T47D (cell line): ENCODE measurements at places on chromosomes 12 and 14.

GRCh38 chr12:94149119-94149780, 873 bp downstream of the PLXNC1 start:
- DNase-seq: peak; percentile 31

GRCh38 chr14:33465846-33466700, 484.8 kb downstream of the EGLN3 start:
- no peak for DNase-seq

- DNase-seq: no peak
Measured at GRCh38 chr12:104569346-104570173, 112.8 kb downstream of the CHST11 start.

GRCh38 chr14:74064426-74064825, 19.8 kb downstream of the ALDH6A1 start:
- no peak for DNase-seq

DNA sequence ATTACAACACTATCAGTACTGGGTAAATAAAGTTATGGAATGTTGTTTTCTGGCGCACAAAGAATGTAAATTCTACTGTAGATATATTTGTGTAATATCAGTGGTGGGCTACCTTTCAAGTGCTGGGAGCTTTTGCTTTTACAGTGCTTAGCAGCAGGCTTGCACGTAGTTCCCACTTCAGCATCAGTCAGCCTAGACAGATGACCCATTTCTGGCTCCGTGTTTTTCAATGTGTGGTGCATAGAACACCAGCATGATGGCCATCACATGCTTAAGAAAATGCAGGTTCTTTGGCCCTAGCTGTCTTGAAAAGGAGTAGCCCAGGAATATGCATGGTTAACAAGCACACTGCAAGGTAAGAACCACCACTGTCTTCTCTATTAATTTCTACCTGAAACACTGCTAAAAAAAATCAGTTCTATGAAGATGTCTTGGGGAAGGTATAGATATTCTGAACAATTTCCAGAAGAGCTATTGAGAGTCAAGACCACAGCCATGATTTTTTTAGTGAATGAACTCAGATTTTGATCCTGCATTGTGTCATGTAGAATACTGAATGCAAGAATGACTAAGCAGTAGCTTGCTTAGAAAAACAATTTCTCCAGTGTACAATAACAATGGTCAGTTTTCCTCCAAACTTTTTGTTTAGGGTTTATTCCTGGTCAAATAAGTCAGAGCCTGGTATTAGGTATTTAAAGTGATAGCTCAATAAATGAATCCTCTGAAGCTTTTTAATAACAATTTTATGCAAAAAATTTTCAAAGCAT, 195.7 kb downstream of the AKAP6 start:
- DNase-seq: no peak

DNA sequence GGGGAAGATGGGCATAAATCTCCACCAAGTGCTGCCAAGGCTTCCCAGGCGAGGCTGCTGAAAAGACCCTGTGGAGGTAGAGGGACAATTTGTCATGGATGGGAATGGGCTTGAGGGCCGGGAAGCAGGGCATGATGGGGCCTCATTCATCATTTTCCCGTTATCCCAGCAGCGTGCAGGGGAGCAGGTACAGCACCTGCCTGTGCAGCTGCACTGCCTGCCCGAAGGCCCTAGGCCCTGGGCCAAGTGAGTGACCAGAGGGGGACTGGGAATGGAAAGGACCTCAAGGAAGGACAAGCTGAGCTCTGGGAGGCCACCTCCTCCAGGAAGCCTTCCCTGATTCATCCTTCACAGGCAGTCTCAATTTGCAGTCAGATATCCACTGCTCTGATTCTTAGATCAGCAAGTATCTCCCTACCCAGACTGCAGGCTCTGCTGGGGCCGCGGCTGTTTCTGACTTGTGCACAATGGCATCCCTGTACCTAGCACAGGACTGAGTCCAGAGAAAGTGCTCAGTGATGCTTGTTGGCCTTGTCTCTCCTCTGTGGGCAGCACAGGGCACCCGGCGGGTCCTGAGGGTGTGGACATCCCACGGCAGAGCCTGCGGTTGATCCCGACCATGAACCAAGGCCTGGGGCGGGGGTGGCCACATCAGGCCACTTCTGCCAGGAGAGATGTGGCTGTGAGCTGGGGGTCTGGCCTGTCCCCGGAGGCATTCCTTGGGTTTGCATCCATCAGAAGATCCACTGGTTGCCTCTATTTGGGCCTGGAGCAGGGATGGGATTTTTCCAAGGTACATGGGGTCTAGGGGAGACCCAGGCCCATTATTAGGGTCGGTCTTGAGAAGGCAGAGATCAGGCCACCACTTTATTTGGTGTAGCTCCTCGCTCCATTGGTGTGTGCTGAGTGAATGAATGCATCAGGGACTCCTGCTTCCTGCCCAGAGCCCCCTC, 167.3 kb upstream of the RTL1 start:
- no peak for DNase-seq

- peak; percentile 31 for DNase-seq
Measured at GRCh38 chr12:52634266-52635056, 16.1 kb upstream of the KRT73 start.

DNA sequence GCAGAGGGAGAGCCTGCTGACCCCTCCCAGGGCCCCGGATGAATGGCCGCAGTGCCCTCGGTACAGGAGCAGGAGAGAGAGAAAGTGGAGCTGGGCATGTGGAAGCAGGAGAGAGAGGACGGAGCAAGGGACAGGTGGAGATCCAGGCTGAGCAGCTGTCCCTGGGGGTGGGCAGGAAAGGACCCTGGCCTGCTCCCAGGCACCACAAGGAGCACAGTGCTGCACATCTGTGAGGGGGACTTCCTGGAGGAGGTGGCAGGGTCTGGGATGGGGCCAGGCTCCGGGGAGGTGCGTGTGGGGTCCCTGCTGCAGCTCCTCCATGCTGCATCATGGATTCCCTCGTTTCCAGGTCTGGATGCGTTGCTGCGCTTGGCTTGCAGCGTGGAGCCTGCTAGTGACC, 13.0 kb upstream of the DLK1 start:
- DNase-seq: no peak

DNA sequence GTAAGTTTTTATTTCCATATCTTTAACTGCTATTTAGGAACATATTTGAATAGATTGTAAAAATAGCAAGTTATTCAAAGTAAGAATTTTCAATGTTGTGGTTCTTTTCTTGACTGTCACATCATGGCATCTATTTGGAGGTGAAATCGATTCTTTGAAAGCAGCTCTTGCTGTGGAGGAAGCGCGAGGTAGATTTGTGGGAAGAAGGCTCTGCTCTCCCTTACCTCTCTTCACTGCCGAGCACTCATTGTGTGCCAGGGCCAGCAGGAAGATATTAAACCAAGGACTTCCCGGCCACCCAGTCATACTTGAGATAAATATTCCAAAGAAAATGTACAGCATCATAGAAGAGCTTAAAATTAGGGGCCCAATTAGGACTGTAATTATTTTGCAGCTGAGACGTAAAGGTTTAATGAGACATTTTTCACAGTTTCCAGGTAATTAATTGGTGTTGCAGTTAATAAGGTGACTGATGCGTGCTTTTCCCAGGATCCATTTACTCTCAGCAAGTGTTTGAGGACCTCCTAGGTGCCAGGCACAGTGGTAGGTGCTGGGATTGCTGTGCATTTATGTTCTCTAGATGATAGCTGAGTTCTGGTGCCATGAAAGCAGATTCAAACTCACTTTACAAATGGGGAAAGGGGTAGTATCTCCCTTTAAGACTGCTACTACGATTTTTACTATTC, 89.2 kb upstream of the DYNC1H1 start:
- DNase-seq: no peak

- no peak for DNase-seq
Measured at GRCh38 chr12:76679778-76680177, 84.1 kb upstream of the ZDHHC17 start.

DNA sequence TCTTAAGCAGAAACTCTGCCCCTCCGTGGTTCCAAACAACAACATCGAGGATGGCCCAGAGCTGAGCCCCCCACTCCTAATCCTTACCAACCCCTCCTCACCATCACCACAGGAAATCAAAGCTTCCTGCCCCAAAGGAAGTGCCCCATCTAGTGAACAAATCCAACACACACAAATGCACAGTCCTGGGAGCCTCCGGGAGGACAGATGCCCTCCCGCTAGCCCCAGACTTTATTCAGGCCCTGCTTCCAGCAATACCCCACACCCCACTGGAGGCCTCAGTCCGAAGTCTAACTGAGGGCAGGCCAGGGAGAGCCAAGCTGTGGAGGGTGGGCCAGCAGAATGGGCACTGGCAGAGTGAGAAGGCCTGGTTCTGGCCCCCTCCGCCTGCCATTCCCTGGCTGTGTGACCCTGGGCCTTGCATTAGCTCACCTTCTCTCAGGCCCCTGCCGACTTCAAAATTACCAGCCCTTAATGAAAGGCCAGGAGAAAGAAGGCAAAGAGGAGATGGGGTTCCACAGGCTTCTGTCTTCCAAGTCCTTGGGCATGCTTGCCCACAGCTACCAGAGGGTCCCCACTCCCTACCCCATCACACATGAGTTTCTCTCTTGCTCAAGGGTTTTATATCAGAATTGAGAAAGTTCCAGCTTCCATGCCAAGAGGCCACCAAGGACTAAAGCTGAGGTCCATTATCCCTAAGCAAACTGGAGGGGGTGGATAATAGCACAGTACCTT, 2.3 kb downstream of the HDAC7 start:
- no peak for DNase-seq

GRCh38 chr14:29823816-29824215, 103.8 kb downstream of the PRKD1 start:
- DNase-seq: no peak

DNA sequence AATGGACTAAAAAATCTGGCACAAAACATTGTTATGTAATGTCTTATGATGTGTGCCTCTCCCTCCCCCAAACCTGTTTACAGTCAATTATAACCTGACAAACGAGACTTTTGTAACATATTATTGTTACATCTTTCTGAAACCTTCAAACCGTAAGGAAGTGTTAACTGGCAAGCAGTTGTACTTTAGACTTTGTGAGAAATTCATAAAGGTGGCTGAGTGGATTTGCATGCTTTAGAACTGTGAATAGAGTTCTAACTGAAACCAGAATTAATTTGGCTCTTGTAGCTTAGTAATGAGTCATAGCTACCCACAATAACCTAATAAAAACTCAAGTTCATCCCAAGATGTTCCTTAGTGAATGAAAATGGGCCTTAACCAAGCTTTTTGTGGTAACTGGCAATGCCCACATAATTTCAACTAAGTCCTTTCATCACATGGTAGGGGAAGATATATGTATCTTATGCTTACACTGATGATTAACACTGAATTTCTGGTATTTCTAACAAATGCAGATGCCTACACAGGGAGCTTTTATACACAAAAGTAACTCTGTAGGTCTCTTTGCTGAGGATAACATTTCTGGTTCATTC, 29.7 kb downstream of the RAD9B start:
- DNase-seq: no peak

GRCh38 chr14:93982230-93983007, 6.0 kb upstream of the ASB2 start:
- DNase-seq: no peak

DNA sequence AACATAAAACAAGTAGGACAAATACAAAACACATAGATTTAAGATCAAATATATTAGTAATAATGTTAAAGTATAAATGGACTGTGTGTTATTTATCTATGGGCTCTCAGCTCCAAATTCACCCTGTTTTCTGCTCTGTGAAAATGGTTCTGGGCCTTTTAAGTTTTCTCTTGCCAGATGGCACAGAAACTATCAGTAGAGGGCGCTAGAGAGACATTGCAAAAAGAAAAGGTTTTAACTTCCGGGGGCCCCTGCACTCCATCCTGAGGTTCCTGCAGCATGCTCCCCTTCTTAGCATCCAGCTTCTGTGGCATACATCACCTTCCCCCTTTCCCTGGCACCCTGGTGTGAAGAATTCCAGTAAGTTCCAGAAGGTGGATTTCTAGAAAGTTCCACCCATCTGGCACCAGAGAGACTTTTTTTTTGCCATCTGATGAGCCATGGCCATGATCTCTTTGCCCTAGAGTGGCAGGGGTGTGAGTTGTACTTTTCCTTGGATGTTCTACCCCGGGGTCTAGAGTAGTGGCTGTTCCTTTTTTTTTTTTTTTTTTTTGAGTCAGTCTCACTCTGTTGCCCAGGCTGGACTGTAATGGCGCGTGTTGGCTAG, 29.3 kb downstream of the ZCRB1 start:
- DNase-seq: no peak

DNA sequence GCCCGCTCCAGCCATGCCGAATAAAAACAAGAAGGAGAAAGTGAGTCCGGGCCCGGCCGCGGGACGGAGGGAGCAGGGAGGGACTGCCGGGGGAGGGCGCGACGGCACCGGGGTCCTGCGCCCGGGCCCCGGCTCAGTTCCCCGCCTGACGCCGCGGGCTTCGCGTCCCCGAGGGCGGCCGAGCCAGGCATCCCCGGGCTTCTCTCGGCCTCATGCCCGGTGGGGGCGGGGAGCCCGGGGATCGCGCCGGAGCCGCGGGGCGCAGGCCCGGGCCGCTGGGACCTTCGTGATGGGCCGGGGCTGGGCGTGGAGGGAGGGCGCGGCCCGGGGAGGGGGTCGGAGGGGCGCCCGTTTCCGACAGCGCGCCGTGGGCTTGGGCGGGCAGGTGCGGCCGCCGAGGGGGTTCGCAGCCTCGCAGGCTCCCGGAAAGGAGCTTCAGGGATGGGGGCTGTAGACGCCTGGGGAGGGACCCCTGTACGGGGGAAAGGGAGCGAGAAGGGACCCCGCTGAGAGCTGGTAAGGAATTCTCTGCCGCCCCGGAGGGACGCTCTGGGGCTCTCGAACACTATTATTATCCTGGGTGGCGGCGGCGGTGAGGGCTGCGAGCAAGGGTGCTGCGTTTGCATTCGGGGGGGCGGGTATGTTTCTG, 496 bp downstream of the PPP2R5C start:
- DNase-seq: peak; percentile 67

DNA sequence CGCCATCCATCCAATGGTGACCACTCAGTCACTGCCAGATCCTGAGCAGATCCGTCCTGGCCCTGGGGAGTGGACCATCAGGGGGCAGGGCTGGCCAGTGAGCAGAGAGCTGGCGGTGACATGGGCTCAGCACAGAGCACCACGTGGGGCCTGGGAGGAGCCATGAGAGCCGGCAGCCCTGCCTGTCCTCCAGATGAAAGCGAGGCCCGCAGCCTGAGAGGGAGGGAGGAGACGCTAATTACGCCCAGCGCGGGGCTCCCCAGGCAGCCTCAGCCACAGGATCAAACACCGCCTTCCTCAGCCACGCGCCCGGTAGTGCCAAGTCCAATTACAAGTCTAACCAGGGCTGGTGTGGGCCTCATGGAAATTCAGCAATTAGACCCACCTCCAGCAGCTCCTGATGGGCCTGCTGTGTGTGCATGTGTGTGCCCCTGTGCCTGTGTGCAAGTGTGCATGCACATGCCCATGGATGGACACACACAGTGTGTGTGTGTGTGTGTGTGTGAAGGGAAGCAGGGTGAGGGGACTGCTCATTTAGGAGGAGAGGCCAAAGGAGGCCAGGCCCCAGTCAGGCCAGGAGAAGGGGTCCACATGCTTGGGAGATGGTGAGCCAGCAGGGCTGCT, 68.0 kb downstream of the KIF26A start:
- DNase-seq: no peak

DNA sequence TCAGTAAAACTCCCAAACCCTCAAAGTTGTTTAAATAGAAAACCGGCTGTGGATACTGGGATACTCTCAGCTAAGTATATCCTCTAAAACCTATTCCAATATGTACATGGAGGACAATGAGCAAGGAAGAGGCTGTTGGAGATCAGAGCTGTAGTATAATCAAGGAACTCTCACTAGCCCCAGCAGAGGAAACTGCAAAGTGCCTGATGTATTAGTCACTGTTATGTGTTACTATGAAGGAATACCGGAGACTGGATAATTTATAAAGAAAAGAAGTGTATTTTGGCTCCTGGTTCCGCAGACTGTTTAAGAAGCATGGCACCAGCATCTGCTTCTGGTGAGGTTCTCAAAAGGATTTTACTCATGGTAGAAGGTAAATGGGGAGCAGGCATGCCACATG, 65.6 kb upstream of the RPL10L start:
- DNase-seq: no peak
